ENCODE measurements at places on chromosomes 13 and 19.
A peak's percentile ranks its signal among the peaks of the same experiment; 100 is the strongest.

- no peak for DNase-seq
These were observed 90.3 kb downstream of the IER2 start for GRCh38 chr19:13240312-13241022.

GRCh38 chr19:1469255-1470054, 9.6 kb downstream of the C19orf25 start:
- no peak for DNase-seq

DNA sequence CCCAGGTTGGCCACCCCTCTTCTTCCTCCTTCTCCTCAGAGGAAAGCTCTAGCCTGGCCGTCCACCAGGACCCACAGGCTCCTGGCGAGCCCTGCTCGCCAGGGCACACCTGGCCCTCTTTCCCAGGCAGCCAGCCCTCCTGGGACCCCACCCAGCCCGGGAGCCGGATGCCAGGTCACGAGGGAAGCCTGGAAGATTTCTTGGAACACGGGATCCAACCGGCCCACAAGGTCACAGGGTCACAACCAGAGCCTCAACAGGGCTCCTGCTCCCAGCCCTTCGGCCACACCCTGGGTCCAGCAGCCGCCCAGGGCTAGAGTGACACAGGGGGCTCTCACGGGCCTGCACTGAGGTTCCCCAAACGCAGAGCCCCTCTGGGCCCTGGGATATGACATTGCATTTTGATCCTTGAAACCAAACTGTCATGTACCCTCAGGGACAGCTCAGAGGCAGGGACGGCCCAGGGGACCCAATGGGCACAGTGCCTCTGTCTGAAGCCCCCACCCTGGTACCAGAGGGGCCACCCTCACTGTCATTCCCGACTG, 5.5 kb downstream of the MKNK2 start:
- no peak for DNase-seq

DNA sequence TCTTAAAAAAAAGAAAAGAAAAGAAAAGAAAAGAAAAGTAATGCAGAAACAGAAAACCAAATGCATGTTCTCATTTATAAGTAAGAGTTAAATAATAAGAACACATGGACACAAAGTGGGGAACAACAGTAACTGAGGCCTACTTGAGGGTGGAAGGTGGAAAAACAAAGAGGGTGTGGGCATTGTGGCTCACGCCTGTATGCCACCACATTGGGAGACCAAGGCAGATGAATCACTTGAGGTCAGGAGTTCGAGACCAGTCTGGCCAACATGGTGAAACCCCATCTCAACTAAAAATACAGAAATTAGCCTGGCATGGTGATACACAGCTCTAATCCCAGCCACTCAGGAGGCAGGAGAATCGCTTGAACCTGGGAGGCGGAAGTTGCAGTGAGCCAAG, 8.1 kb downstream of the ZNF708 start:
- no peak for DNase-seq

- no peak for DNase-seq
These were observed 5.7 kb downstream of the WDR62 start for GRCh38 chr19:36060430-36060829.

DNA sequence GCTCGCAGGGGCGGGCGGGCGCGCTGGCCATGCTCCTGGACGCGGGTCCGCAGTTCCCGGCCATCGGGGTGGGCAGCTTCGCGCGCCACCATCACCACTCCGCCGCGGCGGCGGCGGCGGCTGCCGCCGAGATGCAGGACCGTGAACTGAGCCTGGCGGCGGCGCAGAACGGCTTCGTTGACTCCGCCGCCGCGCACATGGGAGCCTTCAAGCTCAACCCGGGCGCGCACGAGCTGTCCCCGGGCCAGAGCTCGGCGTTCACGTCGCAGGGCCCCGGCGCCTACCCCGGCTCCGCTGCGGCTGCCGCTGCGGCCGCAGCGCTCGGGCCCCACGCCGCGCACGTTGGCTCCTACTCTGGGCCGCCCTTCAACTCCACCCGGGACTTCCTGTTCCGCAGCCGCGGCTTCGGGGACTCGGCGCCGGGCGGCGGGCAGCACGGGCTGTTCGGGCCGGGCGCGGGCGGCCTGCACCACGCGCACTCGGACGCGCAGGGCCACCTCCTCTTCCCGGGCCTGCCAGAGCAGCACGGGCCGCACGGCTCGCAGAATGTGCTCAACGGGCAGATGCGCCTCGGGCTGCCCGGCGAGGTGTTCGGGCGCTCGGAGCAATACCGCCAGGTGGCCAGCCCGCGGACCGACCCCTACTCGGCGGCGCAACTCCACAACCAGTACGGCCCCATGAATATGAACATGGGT, 599 bp downstream of the ZIC2 start:
- DNase-seq = no peak

DNA sequence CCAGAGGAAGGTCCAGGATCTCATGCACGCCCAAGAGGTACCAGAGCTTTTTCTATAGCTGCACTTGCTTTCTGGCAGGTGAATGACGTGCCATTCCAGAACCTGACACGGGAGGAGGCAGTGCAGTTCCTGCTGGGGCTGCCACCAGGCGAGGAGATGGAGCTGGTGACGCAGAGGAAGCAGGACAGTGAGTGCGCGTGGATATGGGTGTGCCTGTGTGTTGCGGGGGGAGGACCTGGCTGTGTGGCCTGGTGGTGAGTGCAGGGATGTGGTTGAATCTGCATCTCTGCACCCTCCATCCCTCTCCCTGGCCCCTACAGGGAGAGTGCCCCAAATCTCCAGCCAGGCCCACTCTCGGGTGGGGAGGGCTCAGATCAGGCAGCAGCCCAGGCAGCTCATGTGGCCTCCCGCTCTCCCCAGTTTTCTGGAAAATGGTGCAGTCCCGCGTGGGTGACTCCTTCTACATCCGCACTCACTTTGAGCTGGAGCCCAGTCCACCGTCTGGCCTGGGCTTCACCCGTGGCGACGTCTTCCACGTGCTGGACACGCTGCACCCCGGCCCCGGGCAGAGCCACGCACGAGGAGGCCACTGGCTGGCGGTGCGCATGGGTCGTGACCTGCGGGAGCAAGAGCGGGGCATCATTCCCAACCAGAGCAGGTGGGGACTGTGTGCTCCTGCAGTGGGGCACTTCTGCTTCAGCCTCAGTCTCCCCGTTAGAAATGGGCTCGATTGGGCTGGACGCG, 22.8 kb downstream of the APBA3 start:
- DNase-seq = no peak

GRCh38 chr19:17357724-17358123, 19.4 kb downstream of the PLVAP start:
- DNase-seq = no peak

GRCh38 chr19:2557093-2557440, 81.1 kb downstream of the GADD45B start:
- no peak for DNase-seq

DNA sequence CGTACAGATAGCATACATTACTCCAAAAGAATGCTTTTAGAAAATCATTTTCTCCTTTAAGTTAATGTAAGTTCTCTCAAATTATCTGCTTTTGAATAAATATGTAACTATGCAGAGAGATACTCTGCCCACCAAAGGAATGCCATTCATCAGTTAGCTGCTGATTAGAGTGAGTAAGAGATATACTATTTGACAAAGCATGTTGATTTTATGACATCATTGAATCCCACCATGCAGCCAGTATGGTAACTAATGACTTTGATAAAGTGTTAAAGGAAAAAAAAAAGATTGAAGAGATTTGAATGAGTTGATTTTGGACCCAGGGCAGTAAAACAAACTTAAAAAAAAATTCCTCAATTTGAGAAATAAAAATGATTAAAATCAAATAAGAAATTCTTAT, 521.5 kb downstream of the SLITRK6 start:
- peak; percentile 63 for DNase-seq

GRCh38 chr13:113002206-113002912, 33.3 kb downstream of the MCF2L start:
- DNase-seq = no peak

GRCh38 chr13:112066624-112067004, 335 bp upstream of the SOX1 start:
- no peak for DNase-seq

GRCh38 chr19:31070146-31071065, 278.8 kb downstream of the TSHZ3 start:
- no peak for DNase-seq

DNA sequence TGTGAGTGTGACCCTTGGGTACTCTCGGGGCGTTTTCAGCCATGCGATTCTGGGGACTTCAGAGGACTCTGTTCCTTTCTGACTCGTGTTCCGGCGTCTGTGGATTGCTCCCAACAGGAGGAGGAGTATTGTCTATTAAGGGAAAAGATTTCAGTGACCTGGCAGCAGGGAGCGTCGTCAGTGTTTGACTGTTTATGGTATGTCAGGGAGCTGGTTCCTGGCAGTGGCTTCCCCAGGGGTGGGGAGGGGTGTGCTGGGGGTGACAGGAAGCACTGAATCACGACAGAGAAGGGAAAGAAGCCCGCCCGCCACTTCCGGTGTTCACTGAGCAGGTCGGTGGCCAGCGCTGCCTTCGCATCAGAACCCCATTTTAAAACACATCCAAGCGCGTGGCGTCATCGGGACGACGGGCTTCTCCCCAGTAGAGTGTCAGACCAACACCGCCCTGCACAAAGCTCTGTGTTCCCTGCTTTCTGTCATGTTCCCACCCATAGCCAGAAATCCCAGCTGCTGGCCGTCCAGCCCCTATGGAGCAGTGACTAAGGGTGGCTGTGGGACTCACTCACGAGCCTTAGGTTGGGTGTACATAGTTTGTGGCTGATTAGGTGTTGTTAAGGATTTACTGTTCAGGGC, 33.8 kb downstream of the COL4A2 start:
- peak; percentile 82 for DNase-seq

GRCh38 chr13:101780211-101780610, 327.7 kb downstream of the ITGBL1 start:
- no peak for DNase-seq

DNA sequence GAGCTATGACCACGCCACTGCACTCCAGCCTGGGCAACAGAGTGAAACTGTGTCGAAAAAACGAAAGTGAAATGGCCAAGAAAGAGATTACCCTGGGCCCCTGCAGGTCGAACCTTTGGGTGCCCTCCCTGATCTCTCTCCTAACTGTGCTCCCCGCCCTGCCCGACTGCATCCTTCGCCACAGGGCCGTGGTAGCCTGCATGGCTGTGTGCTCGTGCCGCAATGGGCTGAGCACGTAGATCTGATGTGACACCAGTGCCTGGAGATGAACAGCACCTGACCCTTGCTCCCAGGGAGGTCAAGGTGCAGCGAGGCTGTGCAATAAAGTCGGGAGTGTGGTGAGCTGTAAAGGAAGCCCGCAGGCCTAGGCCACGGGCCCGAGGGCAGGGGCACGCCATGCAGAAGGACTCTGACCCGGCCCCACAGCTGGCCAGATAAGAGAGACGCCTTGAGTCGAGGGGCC, 60.2 kb downstream of the PEX11G start:
- no peak for DNase-seq

DNA sequence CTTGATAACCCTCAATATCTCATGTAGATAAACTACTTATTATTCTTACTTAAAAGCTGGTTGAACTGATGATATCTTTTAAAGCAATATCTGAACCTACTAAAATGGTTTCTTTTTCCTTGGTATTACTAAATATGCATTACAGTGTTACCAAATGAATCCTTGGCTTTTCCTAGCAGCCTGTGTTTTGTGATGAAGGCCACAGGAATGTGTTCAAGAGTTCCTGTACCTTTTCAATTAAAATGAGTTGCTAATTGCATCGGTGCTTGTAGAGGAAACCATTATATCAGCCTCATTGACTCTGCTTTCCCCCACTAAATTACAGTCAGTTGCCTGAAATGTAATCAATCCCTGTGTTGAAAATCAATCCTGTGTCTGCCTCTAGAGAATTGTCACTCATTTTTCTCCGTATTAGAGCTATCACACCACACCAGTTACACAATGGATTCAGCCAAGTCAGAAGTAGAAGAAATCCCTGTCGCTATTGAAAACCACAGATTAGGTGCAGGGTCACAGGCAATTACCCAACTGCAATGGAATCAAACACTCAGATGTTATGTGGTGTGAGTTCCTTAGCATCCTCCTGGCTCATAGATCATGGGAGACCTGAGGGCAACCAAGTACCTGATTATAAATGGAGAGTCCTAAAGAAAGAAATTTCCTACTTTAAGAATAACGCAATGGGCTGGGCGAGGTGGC, 13.3 kb downstream of the FAM216B start:
- no peak for DNase-seq

DNA sequence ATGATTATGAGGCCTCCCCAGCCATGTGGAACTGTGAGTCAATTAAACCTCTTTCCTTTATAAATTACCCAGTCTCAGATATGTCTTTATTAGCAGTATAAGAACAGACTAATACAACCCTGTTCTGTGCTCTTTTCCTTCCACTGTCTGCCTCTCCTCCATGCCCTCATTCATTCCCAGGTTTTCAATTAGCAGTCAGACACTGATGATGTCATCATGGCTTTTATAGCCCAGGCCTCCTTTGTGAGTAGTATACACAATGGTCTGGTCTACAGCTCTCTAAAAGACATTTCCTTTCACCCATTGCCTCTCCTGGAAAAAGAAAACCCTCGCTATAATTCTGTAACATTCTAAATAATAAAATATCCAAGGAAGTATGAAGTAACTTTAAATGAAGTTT, 25.5 kb downstream of the FGF14 start:
- no peak for DNase-seq

DNA sequence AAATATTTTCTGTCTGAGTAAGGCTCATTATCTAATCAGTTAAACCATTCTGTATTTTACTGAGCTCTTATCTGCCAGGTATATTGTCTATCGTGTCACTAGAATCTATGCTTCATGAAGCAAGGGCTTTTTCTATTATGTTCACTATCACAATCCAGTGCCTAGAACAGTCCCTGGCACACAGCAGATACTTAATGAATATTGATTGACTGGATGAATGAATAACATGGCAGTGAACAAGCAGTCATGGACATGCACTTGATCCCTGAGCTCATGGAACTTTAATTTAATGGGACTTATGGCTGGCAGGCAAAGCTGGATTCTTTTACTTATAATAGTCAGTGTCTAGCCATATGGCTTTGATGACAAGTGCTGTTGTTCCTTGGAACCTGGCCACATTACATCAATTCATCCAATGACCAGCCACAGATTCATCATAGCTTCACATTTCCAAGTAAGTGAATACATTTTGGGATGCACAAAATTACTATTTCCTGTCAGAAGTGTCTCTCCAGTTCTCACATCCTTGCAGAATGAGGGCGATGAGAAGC, 214.8 kb downstream of the COG6 start:
- no peak for DNase-seq

GRCh38 chr19:40567040-40567749, 9.5 kb upstream of the SHKBP1 start:
- no peak for DNase-seq

GRCh38 chr19:30263830-30264381, 108.3 kb upstream of the ZNF536 start:
- no peak for DNase-seq

GRCh38 chr19:57747472-57747807, 825 bp downstream of the ZNF776 start:
- DNase-seq = no peak

DNA sequence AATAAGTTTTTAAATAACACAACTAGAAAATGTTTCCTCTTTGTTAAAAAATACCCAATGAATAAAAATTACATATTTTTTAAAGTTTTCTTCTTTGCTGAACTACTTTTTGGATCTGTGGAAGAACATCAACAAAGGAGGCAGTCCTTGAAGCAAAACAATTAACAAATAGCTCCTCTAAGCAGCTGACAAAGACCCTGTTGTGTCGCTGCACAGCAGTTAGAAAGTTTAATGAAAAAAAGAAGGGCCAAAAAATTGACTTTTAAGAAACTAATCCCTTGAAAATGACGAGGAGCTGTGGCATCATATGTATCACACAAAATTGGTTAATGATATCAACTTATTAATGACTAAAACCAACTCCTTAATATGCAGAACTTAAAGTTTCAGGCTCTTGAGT, 72.1 kb downstream of the SLITRK1 start:
- DNase-seq = no peak
